Activated CD4-positive, alpha-beta T cell treated with anti-CD3 and anti-CD28 coated beads, Interleukin-2, Interleukin-6, amounts not matched to agents 100 ng/mL and 50 ng/mL, durations not matched to agents 16 hours and 8 hours (primary cell): ENCODE measurements at places on chromosomes 1 and 21.

GRCh38 chr1:175527773-175528172, 215.6 kb downstream of the TNR start:
- DNase-seq: no peak

- no peak for DNase-seq
Observed at GRCh38 chr1:61181067-61182038, 99.0 kb downstream of the NFIA start.

- no peak for DNase-seq
Observed at GRCh38 chr1:203475012-203475981, at the start of gene PRELP. Gene PRELP, plus strand, starts transcription at chr1:203475806. Its CDS starts 7,379 bp downstream, at chr1:203483185.

DNA sequence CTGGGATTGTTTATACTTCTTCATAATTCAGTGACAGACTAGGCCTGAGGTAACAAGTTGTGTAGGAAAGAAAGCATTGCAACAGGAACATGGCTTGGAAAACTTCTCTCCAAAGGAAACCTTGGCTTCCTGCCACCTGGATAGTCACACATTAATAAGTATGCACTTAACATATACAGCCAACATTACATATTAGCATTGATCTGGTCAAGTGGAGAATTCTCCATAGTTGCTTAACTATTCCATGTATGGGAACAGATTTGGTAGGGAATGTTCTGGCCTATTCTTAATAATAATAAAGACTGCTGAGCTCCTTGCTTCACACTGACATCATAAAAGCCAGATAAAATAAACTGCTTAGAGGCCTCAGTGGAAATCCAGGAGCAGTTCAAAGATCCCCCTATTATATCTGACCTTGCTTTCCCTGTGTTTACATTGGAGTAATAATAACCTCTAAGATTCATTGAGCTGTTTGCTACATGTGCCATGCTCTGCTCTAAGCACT, 27.2 kb upstream of the NFIA start:
- no peak for DNase-seq

- peak; percentile 65 for DNase-seq
Observed at GRCh38 chr1:24351247-24351646, 32.1 kb downstream of the GRHL3 start.

- no peak for DNase-seq
Observed at GRCh38 chr1:96475903-96476302, 245.7 kb upstream of the PTBP2 start.

- no peak for DNase-seq
Observed at GRCh38 chr1:219277304-219278105, 103.8 kb downstream of the LYPLAL1 start.

DNA sequence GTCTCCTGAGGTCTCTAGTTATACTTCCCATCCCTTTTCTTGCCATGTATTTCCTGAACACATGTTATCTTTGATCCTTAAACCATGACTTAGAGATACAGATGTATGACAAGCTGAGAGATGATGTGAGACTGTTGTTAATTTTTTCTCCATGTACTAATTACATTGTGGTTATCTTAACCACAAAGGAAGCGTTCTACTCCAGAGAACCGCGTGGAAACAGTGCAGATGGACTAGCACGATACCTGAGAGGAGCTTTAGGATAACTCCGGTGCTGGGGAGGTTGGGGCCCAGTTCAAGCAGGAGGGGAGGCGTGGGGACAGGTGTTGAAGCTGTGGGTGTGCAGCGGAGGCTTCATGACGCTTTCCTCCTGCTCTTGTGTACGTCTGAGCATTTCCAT, 17.5 kb downstream of the PDE9A start:
- DNase-seq: no peak

GRCh38 chr1:192907545-192908243, 98.9 kb downstream of the RGS2 start:
- DNase-seq: no peak

GRCh38 chr1:67896826-67897225, 63.6 kb upstream of the GNG12 start:
- DNase-seq: no peak

GRCh38 chr1:203152158-203153034, 23.2 kb downstream of the MYBPH start:
- no peak for DNase-seq

- no peak for DNase-seq
Observed at GRCh38 chr21:19228226-19228625, 824.6 kb upstream of the TMPRSS15 start.

- DNase-seq: no peak
Observed at GRCh38 chr1:76759950-76760349, 107.3 kb upstream of the ST6GALNAC5 start.

- DNase-seq: no peak
Observed at GRCh38 chr1:174008979-174009378, 13.2 kb downstream of the RC3H1 start.

DNA sequence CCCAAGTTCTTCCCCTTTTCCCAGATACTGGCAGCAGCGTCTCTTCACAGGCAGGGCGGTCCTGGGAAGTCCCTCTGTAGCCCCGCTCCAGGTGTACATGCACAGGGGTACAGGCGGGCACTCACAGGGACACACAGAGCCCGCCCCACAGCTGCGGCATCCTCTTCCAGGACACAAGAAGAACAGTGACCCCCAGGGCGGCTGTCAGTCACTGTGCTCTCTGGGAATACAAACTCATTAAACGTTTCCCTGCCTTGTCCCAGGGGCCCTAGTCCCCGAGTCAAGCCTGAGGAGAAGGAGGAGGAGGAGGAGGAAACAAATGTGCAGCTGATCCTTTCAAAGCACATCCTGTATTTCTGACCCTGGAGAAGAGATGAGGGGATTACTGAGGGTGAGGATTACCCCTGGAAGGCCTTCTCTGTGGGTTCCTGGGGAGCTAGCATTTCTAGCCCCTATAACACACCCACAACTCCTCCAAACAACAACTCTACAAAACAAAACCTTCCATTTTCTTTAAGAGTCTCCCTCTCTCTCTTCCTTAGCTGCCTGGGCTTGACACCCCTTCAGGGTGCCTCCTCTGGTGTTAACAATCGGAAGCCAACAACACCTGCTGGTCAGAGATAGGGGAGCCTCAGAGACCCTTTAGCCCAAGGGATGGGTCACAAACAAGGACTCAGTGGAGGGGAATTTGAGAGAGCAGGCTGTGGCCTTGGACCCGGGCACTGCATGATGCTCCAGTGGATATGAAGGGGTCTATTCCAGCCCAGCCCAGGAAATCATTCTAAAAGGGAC, 28.4 kb upstream of the DMBX1 start:
- DNase-seq: no peak

- no peak for DNase-seq
Observed at GRCh38 chr1:80410233-80410632, 1390.5 kb upstream of the ADGRL2 start.

GRCh38 chr1:29332204-29332603, 95.9 kb downstream of the PTPRU start:
- peak; percentile 44 for DNase-seq

DNA sequence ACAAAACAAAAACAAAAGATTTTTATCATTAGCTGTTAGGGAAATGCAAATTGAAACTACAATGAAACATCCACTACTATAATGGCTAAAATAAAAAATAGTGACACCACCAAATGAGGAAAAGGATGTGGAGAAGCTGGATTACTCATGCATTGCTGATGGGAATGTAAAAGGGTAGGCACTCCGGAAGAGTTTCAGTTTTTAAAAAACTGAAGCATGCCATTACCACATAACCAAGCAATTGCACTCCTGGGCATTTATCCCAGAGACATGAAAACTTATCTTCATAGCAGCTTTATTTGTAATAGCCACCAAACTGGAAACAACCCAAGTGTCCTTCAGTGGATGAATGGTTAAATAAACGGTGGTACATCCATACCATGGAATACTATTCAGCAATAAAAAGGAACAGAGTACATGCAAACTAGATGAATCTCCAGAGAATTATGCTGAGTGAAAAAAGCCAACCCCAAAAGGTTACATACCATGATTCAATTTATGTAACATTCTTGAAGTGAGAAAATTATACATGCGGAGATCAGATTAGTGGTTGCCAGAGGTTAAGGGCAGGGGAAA, 14.5 kb upstream of the CFAP298 start:
- DNase-seq: no peak

- no peak for DNase-seq
Observed at GRCh38 chr1:9066945-9067807, 2.3 kb downstream of the SLC2A5 start.

GRCh38 chr1:61639608-61640336, 85.2 kb downstream of the TM2D1 start:
- no peak for DNase-seq

DNA sequence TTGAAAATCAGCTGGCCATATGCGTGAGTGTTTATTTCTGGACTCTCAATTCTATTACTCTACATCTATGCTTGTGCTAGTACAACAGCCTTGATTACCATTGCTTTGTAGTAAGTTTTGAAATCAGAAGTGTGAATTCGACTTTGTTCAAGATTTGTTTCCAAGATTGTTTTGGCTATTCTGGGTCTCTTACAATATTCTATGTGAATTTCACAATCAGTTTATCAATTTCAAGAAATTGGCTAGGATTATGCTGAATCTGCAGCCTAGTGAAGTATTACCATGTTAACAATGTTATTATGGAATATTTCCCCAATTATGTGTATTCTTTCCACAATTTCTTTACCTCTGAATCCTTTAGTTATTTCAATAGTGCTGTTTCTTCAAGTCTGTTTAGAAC, 19.5 kb downstream of the SFPQ start:
- DNase-seq: no peak

DNA sequence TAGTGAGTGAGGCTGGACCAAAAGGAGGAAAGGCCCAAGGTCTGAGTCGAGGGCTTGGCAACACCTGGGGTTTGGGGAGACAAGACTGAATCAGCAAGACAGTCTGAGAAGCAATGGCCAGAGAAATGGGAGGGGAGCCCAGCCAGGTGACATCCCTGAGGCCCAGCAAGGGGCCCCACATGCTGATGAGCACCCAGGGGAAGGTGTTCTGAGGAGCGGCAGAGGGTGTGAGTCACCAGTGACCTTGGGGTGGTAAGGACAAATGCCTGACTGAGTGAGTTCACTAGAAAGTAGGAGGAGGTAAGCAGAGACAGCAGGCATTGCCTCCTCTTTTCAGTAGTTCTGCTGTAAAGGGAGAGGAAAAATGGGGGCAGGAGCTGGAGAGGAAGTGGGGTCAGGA, 192.4 kb upstream of the GALNT2 start:
- DNase-seq: no peak

- DNase-seq: no peak
Observed at GRCh38 chr1:185489406-185489805, 172.4 kb upstream of the IVNS1ABP start.

DNA sequence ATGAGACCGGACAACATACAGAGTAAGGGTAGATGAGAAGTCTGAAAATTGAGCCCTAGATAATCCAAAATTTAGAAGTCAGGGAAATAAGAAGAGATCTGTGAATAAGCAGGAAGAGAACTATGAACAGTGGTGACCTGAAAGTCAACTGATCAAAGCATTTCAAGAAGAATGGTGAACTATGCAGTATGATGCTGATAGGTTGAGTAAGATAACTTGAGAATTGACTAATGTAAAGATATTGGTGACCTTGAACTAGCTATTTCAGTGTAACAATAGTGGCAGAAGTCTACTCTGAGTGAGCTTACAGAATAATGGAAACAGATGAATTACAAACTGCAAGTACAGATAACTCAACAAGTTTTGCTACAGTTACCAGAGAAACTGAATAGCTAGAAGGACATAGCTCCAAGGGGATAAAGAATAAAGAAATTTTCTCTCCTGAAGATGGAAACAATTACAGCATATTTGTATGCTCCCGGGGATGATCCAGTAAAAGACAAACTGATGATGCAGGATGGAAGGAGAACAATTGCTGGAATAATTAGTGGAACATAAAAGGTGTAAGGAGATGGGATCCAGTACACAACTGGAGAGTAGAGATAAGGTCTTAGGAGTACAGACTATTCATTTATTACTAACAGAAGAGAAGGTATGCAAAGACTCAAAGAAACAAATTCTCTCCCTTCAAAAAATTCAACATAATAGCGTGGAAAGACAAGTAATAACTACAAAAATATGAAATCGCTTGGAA, 10.9 kb downstream of the NRDC start:
- no peak for DNase-seq

- DNase-seq: peak; percentile 79
Observed at GRCh38 chr1:20359451-20360330, 69.0 kb downstream of the VWA5B1 start.

DNA sequence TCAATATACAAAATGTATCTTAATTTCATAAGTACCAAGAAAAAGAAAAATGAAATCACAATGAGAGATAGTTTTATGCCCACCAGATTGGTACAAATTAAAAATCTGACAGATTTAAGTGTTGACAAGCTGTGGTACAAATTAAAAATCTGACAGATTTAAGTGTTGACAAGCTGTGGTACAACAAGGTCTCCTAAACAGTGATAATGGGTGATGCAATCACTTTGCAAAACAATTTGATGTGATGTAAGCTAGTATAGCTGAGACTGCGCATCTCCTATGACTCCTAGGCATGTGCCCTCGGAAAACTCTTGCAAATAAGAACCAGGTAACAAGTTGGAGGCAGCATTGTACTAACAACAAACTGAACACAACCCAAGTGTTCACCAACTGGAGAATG, 100.6 kb downstream of the LPAR3 start:
- DNase-seq: no peak

DNA sequence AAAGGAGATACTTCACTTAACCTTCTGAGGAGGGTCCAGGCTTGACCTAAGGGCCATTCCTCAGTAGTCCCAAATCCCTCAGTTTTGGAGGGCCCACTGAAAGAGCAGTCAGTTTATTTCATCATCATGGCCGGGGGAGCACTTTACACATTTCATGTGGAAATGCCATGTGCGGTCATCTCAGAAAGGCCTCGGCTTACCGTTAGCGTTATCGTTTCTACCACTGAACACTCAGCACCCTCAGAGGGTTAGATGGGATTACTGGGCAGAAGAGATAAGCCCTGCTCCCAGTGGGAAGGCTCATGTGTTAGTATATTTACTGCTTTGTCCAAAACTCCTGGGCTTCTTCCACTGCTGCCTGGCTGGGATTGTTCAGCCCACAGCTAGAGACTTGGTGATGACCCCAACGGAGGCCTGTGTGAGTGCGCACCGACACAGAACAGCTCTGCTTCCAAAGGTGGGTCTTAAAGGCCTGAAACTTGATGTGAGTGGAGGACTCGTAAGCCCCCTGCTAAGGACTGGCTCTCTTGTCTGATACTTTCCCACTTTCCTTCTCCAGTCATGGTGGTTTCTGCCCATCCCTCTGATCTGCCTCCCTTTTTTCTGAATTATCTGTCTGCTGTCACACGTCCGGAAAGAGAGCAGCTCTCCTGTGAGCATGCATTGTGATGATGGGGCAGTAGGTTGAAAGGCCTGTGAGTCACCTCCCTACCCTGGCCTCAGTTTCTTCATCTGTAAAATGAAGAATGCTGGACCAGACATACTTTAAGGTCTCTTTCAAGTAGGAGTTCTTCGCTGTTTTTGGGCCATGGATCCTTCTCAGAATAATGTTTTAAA, 284.5 kb downstream of the ASTN1 start:
- DNase-seq: no peak
